ENCODE measurements at places on chromosomes 4 and X.

GRCh38 chr4:88858752-88859151 is 161.1 kb upstream of the NAP1L5 start:
- no peak for DNase-seq

- DNase-seq = peak; percentile 25
Observed at GRCh38 chr4:44662623-44663005, 11.2 kb upstream of the YIPF7 start.

DNA sequence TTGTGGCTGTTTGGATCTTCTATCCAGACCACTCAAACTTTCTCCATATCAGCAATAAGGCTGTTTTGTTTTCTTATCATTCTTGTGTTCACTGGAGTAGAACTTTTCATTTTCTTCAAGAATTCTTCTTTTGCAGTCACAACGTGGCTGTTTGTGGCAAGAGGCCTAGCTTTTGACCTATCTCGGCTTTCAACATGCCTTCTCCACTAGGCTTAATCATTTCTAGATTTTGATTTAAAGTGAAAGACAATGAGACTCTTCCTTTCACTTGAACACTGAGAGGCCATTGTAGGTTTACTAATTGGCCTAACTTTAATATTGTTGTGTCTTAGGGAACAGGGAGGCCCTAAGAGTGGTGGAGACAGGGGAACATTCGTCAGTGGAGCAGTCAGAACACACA is 19.1 kb downstream of the FGF2 start:
- no peak for DNase-seq

DNA sequence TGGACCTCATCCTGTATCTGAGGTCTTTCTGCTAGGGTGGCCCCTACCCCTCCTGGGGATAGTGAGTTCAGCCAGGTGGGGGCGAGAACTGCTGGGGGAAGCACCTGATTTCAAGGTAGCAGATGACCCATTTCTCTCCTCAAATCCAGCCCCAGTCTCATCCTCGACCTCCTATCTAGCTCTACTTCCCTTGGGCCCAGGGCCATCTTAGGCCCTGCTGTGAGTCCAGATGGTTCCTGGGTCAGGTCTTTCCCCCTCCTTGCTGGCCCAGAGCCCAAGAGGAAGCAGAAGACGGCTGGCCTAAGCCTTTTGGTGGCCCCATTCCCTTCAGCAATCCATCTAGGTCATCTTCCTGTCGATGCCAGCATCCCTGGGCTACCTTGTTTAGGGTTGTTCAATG is 3.3 kb downstream of the CDK16 start:
- DNase-seq = peak; percentile 47

DNA sequence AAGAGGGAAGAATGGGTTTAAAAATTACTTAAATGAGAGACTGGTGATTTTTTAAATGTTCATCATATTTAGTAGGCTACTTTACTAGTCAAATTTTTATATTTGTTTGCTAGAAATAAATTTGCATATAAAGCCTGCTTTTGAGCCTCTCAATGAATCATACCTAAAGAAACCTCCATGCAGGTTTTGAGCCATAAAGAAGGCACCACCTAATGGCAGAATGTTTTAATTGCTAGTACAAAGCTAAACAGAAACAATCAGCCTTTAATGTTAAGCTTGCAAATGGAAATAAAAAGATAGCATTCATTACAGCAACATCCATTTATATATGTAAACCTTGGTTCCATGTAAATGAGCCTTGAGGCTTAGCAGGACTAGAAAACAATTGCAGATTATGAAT is 989.7 kb downstream of the CCSER1 start:
- no peak for DNase-seq

DNA sequence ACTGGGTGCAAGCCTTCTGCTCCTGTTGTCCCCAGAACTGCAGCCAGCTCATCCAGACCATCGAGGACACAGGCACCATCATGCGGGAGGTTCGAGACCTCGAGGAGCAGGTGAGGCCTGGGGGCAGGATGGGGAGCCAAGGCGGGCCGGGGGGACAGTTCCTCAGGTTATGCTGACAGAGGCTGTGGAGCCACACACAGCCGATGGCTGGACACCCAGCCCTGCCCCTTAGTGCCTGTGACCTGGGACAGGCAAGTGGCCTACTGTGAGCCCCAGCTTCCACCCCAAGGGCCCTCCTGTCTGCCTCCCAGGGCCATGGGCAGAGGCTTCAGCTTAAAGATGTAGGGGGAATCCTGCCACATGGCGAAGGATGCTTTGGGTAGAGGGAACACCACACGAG is 14.3 kb downstream of the CCDC22 start:
- DNase-seq = no peak

GRCh38 chr4:127888559-127888958 is 7.9 kb downstream of the PLK4 start:
- DNase-seq = no peak

DNA sequence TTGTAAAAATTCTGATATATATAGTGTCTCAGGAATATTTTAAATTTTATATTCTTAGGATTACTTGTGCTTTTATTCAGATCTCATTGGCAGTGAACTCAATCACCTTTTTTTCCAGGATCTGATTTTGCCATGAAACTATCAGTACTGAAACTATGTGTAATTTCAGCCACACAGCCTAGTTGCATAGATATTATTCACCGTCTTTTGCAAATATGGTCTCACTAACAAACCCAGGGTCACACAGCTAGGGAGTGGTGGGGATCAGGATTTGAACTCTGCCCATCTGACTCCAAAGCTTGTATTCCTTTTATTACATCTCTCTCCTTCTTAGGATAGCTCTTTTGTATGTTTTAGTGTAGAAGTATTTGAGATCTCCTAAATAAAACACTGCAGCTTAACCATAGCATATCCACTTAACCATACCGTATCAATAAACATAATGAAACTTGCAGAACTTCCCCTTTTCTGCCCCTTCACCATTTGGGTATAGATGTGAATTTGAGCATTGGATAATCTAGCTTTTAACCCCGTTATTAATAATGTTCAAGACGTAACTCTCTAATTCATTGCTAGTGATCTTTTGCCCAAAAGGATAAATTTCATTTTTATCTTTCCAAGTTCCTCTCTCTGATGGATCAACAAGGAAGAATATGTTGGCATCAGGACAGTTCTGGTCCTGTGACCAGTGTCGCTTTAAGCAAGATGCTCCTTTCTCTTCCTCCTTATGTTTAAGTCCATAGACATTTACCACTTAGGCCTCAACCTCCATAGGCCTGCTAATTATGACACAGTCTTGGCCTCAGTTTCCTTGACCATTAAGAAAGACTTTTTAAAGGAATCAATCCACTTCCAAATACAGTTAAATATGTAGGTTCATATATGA is 74.6 kb downstream of the RAPGEF2 start:
- no peak for DNase-seq

- DNase-seq = no peak
Observed at GRCh38 chrX:100635989-100636320, 651 bp downstream of the TSPAN6 start.

DNA sequence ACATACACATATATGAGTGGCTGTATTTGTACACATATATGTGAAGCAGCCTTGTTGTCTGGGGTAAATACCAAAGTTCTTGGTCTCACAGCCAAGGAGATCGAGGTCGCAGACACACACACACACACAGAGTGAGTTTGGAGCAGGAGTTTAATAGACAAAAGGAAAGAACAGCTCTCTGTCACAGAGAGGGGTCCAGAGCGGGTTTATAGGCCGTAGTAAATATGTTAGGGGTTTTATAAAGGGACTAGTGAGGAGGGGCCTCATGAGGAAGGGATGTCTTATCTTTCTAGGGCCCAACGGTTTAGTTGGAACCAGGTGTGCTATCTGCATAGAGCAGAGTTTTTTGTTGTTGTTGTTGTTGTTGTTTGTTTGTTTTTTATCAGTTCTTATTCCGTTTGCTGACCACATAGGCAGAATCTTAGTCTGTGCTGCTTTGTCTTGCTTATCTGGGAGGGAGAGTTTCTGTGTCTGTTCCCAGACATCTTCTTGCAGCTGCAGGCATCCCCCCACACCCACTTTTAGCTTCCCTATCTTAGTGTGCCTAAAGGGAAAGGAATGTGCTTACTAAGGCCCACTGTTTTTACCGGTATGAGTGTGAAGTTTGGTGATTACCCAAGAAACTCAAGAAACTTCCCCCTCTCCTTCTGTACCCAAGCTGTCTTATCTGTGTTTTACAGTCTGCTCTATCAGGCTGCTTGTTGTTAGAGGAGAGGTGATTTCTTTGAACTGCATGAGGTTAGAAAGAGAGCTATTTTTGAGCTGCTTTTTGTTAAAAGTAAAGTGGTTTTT is 91.9 kb downstream of the TENT5D start:
- no peak for DNase-seq

- DNase-seq = no peak
Observed at GRCh38 chr4:54060116-54060515, 4.3 kb downstream of the CHIC2 start.

- no peak for DNase-seq
Observed at GRCh38 chr4:23828779-23829178, 61.1 kb downstream of the PPARGC1A start.

- no peak for DNase-seq
Observed at GRCh38 chr4:95556207-95556859, 7.6 kb upstream of the UNC5C start.

- peak; percentile 32 for DNase-seq
Observed at GRCh38 chrX:8971116-8971515, 62.8 kb downstream of the FAM9B start.

GRCh38 chr4:166341992-166342391 is 469.0 kb downstream of the TLL1 start:
- DNase-seq = no peak

DNA sequence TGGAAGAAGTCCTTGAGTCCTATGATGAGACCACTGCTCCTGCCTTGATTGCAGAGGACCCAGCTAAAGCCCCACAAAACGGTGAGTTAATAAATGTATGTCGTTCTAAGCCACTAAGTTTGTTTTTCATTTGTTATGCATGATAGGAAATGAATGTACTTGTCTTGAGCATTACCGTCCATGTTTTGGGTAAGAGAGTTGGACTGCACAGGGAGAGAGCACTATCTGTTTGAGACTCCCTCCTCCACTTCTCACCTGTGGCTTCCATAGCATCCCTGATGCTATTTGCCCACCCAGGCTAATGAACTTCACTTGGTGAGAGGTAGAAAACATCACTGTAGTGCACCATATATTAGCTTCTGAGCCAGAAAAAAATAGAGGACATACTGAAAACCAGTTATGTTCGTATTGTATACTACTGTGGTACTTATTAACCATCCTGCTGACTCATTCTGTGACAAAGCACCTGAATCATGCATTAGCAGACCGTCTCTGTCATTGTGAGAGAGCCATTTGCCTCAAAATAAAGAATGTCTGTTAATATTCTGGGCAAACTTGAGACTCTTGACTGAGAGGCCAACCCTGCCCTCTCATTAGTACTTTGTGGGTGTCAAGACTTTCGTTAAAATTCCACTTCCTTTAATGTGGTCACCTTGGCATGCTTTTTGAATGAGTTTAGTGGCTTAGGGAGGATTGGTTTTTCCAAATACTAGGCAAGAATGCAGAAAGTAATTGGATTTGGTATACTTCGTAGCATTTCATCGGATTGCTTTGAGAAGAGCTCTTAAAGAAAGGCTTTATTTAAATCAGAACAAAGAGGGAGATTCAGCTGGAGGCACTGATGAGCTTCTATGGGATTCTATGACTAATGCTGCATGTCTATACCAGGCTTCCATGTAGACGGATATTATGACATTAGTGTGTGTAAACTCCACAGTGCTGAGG is 99.3 kb upstream of the GRPR start:
- no peak for DNase-seq
